ENCODE measurements at places on chromosomes 11 and 22.

- DNase-seq, result no peak
Observed at GRCh38 chr11:130721736-130722135, 194.5 kb downstream of the SNX19 start.

GRCh38 chr11:130118165-130118564 lies 41.4 kb upstream of the ST14 start:
- no peak for DNase-seq

DNA sequence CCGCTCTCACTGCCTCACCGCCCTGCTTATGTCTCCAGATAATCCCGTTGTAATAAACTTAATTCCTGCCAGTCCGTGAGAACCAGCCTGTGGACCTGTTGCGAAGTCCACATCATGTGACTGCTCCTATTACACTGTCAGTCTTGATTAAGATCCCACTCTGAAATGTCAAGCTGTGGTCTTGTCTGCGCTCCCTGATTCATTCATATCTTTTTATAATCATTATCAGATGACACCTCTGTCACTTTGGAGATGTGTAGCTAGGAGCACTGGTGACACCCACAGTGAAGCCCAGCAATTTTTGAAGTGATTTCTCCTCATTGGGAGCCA lies 377.3 kb downstream of the TBC1D22A start:
- no peak for DNase-seq

GRCh38 chr22:47616396-47617020 lies 854.1 kb downstream of the TBC1D22A start:
- no peak for DNase-seq

GRCh38 chr11:27416568-27417176 lies 53.7 kb upstream of the CCDC34 start:
- DNase-seq, result no peak

- DNase-seq, result no peak
Observed at GRCh38 chr11:8370812-8371515, 107.3 kb upstream of the LMO1 start.

DNA sequence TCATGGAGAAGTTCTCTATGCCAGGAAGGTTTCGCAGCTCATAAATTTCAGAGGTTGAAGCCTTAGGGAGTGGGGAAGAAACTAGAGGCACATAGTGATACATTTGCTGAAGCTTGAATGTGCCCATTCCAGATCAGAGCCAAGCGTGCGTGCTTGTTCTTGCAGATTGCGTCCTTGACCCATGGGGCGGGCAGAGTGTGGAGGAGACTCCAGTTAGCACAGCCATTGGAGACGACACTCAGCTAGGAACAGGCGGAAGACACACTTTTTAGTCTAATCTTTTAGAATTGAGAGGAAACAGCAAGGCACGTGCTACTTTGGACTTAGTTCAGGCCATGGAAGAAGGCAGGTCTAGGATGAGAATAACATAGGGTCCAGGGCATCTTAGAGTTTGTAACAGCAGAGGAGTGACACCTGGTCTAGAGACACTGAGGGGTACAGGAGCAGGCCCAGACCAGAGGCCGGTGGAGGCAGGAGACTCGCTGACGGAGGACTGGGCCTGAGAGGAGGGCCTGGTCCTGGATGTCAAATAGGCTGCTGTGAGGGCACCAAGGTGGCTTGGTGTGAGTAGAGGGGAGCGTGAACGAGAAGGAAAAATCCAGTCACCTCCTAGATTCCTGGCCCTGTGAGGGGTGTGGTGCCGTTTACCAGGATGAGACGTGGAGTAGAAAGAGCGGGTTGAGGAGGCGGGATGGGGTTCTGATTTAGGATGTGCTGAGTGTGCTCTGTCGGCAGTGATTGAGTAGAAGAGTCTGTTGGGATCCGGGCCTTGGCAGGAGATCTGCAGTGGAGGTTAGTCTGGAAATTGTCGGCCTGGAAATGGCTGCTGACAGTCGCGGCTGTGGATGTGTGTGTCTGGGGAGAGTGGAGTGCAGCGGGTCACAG lies 154.7 kb downstream of the TBC1D22A start:
- DNase-seq, result no peak
